ENCODE measurements at places on chromosomes 11 and 22. TPM values are rescaled to one million over a fixed set of nuclear protein-coding genes. Genes with fewer than 3 reads are reported as not detected.

Gene PPP1R14B
- total RNA-seq = 141 TPM

Gene OR2D2
- 1.4 TPM for total RNA-seq

Gene NXPE2
- total RNA-seq = not detected

Gene ST14
- total RNA-seq = under 0.01 TPM

Gene LDLRAD3
- 4.6 TPM for total RNA-seq

Gene CRACR2B
- 0.66 TPM for total RNA-seq

Gene KRTAP5-11
- total RNA-seq = not detected

Gene NFAM1
- not detected for total RNA-seq
